ENCODE measurements at places on chromosomes 7 and 10.

GRCh38 chr10:123579675-123580074 lies 86.5 kb upstream of the GPR26 start:
- no peak for DNase-seq

- no peak for DNase-seq
These were observed 22.4 kb upstream of the FOXK1 start for GRCh38 chr7:4659551-4660286.

DNA sequence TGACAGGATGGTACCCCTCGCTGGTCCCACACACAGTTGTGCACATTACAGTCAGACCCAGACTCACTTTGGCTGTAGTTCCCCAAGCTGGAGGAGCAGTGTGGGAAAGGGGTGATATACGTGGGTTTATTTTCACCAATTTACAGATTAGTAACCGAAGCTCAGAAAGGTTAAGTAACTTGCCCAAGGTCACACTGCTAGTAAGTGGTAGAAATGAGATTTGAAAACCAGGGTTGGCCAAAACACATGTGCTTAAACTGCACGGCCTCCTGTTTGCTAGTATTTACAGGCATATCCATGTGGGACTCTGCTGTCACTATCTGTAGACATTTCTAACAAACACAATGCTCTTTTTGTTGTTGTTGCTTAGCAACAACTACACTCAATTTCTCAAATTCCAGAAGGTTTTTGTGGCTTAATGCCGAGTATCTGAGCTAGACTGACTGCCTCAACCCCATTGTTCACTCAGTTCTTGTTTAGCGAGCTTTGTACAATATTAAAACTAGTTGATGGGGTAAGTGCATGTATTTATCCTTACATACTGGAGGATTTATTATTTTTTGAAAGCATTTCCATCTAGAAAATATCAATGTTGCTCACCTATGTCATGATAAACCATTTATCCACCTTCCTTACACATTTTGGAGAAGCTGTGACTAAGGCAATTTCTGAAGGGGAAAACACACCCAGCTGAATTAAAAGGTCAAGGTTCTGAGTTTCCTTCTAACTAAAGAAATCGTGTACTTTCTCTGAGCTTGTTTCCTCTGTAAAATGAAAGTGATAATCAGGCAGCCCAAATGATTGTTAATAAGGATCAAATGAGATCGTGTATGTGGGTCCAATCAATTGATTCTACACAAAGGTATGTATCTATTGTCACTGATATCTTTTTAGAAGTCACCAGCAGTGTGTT lies 5.3 kb upstream of the TMEM139 start:
- DNase-seq = peak; percentile 94

- no peak for DNase-seq
These were observed 51.8 kb upstream of the AGR3 start for GRCh38 chr7:16933296-16934279.

- no peak for DNase-seq
These were observed 98.0 kb downstream of the ADAM12 start for GRCh38 chr10:126290232-126290631.

- no peak for DNase-seq
These were observed 251.6 kb downstream of the TCERG1L start for GRCh38 chr10:131059881-131060280.

GRCh38 chr7:46908770-46909169 lies 673.1 kb downstream of the TNS3 start:
- DNase-seq = peak; percentile 89

DNA sequence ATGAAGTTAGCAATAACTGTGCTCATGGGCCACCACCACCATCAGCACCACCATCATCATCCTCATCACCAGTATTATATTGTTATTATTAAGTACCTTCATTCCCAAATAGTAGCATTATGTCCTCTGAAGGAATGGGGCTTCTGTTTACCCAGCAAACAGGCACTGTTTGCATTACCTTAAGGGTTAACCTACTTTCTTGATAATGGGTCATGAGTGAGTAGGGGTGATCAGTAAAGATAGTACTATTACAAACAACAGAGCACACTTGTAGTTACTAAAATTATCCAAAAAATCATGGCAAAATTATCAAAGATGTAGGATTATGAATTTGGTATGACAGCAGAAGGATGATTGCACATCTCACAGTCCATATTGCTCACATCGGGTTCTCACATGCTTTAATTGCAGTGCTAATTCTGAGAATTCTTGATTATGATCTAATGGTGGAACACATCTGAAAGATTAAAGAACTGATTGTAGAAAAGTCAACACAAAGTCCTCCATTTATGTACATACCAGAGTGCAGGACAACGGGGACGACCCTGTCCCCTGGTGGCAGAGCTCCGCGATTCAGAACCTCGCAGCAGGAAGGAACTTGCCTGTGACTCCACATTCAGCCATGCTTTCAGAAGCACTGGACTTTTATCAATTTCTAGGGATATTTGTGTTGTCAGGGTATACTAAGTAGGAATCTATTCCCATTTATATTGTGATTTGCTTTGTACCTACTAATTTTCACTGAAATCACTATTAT lies 31.0 kb downstream of the PDE1C start:
- no peak for DNase-seq
